ENCODE measurements at places on chromosomes 13 and 19.

DNA sequence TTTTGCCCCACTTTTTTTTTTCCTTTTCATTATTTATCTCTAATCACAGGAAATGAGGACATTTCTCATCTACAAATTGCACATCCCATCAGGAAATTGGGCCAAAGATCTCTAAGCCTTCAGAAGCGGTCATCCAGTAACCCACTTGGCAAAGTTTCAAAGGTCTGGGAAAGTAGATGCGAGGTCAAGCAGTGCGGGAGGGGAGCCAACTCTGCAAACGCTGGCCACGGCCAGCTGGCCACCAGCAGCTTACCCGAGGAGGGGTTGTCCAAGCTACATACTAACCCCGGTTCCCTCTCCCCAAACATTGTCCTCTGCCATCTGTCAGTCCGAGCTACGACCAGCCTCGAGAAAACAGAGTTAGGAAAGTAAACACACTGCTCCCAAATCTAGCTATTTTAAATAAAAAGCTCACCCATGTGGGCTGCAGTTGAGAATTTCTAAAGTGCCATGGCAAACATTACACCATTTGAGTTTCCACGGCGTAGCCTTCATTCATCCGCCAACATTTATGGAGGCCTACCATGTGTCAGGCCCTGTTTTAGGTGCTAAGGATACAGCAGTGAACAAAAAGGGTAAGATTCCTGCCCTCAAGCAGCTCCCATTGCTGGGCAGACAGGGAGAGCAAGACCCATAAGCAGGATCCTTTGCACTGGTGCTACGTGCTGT, 11.5 kb downstream of the FFAR2 start:
- no peak for DNase-seq

DNA sequence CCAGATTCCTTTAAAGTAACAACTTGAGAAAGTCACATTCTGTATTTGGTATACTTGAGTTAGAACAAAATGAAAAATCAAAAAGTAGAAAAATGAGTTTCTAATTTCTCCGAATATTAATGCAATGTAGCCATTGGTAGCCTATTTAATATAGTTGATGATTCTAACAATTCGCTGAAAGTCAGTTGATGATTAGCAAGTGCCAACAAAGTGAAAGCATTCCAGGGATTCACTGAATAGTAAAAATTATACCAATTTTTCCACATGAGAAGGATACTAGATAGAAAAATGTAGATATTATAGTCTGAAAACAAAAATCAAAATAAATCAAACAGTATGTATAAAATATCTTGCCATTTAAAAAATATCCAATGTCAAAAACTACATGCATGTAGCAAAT, 117.2 kb downstream of the FREM2 start:
- no peak for DNase-seq

GRCh38 chr19:18568367-18568766, 3.3 kb upstream of the UBA52 start:
- no peak for DNase-seq

DNA sequence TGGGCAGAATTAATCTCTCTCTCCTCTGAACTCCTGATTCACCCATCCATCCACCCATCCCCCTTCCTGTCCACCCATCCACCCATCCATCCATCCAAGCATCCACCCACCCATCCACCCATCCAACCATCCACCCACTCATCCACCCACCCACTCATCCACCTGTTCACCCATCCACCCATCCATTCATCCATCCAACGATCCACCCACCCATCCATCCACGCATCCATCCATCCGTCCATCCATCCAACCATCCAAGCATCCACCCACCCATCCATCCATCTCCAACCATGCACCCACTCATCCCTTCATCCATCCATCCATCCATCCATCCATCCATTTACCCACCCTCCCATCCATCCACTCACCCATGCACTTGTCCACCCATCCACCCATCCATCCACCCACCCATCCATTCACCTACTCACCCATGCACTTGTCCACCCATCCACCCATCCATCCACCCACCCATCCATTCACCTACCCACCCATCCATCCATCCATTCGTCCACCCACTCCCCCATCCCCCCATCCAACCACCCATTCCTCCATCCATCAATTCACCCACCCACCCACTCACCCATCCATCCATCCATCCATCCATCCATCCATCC, 18.7 kb downstream of the MEX3D start:
- DNase-seq, result no peak

GRCh38 chr19:13016245-13016627, 21.0 kb downstream of the NFIX start:
- no peak for DNase-seq

GRCh38 chr13:104949840-104950740, 1585.4 kb downstream of the EFNB2 start:
- no peak for DNase-seq

DNA sequence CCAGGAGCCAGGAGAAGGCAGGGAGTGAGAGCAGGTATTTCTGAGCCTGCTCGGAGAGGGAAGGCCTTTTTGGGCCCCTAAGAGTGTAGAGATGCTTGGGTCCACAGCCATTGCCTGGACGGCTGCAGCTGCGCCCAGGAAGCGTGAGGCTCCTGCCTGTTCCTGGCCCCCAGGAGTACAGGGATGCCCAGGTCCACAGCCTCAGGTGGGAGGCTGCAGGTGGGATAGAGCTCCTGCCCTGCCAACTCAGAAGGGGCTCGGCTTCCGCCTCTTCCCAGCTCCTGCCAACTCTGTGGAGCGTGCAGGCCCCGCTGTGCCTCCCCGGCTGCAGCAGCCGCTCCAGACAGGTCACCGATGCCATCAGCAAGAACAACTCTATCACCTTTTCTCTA, 351.0 kb upstream of the PCDH20 start:
- no peak for DNase-seq

DNA sequence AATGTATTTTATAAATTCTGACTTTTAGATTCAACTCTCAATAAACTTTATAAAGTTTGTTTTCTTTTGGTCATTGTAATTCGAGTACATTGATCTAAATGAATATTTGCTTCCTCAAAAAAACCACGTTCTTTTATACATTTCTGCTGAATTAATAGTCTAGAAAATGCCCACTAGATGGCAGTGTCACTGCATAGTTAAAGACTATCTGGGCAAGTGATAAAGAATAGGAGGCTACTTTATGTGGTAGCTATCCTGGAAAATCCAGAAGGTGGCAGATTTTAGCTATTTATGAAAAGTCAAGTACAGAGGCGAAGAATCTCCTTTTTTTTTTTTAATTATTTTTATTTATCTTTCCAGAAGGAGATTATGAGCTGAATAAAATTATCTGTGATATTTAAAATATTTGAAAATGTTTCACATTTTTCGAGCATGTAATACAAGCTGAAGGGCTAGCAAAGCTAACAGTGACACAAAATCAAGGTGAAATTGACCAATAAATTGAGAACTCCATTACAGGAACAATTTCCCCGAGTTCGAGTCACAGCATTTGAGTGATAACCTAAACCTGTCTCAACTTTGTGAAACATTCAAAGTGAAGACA, 221.8 kb downstream of the OLFM4 start:
- DNase-seq, result no peak

GRCh38 chr13:33415822-33416221, 130.3 kb upstream of the STARD13 start:
- no peak for DNase-seq

- no peak for DNase-seq
These were observed 23.0 kb downstream of the PLEKHJ1 start for GRCh38 chr19:2212861-2213711.
